CD4-positive, CD25-positive, alpha-beta regulatory T cell (primary cell): ENCODE measurements at places on chromosomes 11 and 22.
A peak's percentile ranks its signal among the peaks of the same experiment; 100 is the strongest.

GRCh38 chr11:72039856-72040401 lies 40.4 kb downstream of the NUMA1 start:
- no peak for DNase-seq

GRCh38 chr11:2116680-2117079 lies 22.5 kb downstream of the IGF2 start:
- DNase-seq, result no peak

DNA sequence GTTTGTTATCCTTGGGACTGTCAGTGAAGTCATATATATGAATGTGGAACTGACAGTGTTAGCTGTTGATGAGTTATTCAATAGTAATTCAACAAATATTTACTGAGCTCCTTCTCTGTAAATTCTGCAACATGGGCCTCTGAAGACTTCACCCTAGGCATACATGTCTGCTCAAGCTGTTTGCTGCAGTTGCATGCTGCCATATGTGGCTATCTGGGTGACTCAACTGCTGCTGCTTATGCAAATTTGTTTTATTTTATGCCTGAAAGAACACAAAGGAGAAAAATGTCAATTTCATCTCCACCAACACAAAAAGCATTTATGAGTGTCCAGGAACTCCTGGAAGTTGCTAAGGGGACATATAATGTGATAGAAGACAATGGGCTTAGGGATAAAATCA lies 417.6 kb downstream of the AASDHPPT start:
- no peak for DNase-seq

DNA sequence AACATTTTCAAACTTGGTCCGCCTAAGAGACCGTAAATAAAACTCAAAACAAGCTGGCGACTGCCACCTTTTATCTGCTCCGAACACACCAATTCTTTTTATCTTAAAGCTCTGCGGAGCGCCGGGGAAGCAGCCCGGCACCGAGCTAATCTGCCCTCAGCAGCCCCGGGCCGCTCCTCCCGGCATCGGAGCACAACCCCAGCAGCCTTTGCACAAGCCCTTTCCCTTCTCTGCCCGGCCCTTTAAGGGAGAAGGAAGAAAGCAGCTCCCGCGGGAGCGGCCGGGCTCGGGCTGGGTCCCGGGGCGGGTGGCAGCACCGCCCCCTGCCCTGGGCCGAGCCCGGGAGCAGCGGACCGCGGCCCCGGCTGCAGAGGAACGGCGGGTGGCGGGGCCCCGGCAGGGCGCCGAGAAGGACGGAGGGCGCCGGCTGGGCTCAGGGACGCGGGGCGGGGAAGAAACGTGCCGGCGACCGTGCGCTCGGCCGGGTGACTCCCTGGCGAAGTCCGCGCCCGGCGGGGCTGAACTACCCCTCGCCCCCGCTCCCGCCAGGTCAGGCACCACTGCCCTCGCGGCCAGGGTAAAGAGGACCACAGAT lies 133.6 kb upstream of the C11orf58 start:
- no peak for DNase-seq

- DNase-seq, result no peak
Observed at GRCh38 chr22:20440637-20441591, 3.3 kb upstream of the SCARF2 start.

GRCh38 chr22:37906364-37907008 lies 389 bp downstream of the MICALL1 start:
- DNase-seq, result peak; percentile 33

GRCh38 chr11:10857459-10857708 lies 469 bp downstream of the ZBED5 start:
- DNase-seq, result no peak

- no peak for DNase-seq
Observed at GRCh38 chr11:125625225-125625629, 264 bp downstream of the CHEK1 start.

GRCh38 chr22:40121461-40121860 lies 56.3 kb upstream of the TNRC6B start:
- no peak for DNase-seq

DNA sequence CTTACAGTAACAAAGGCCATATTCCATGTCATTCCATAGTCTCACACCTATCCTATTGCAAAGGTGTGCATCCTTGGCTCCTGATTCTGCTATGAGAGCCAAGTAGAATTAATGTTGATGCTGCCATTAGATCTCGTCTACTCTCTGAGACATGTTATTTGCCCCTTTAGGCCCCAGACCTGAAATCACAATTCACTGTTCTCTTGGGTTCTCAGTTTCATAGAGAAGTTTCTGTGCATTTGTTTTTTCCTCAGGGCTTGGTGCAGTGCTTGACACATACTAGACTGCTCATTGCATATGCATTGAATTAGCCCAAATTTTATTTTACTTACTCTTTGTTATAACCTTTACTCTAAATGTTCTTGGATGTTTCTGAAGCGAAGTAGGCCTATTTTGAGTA lies 265.7 kb downstream of the JRKL start:
- no peak for DNase-seq

GRCh38 chr11:79762279-79762921 lies 321.6 kb upstream of the TENM4 start:
- no peak for DNase-seq

- DNase-seq, result no peak
Observed at GRCh38 chr11:27296497-27296896, 66.5 kb downstream of the CCDC34 start.

GRCh38 chr11:116615211-116615865 lies 157.4 kb downstream of the BUD13 start:
- DNase-seq, result no peak

DNA sequence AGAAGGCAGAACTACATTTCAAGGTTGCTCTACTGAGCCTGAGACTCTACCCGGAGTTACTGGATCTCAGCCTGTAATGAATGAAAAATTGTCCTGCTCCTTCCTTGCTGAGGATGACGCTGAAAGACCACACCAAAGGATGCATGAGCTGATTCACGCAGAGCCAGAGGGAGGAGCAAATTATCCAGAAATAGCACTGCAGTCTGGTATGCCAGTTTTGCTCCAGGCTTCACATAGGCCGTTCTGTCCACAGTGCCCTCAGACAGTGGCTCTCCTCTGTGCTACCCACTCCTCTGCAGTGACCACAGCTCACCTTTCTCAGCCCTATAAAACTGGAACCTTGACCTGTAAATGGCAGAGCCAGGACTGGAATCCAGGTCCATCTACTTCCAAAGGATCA lies 79.3 kb upstream of the GALNT18 start:
- no peak for DNase-seq

DNA sequence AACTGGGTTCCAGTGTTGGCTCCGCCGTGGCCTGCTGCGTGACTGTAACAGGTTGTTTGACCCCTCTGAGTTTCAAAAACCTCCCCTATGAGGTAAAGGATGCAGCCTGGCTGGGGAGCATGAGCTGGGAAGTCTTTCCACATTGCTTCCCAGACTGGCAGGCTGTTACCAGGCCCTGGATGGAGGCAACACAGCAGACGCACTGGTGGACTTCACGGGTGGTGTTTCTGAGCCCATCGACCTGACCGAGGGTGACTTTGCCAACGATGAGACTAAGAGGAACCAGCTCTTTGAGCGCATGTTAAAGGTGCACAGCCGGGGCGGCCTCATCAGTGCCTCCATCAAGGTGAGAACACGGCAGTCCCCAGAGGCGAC lies 11.4 kb downstream of the OMP start:
- no peak for DNase-seq

DNA sequence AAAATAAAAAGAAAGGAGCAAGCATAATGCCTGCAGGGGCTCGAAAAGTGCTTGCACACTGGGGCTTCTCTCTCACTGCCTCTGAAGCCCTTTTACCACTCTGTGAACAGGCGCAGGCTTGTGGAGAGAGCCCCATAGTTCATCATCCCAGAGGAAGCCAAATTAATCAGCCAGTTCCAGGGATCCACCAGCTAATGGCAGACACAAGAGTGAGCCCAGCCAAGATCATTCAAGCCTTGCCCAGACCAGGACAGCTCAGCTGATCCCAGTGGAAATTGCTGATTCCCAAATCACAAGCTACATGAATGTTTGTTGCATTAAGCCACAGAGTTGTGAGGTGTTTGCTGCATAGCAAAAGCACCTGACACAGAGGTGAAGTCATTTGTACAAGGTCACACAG lies 135.3 kb downstream of the CHST1 start:
- no peak for DNase-seq

- no peak for DNase-seq
Observed at GRCh38 chr11:134425413-134425812, 13.4 kb upstream of the B3GAT1 start.

- no peak for DNase-seq
Observed at GRCh38 chr22:22534604-22535415, 14.7 kb upstream of the ZNF280A start.

- DNase-seq, result no peak
Observed at GRCh38 chr22:27105142-27106025, 448.0 kb downstream of the MIAT start.

- peak; percentile 80 for DNase-seq
Observed at GRCh38 chr11:75241036-75241905, 697 bp downstream of the TPBGL start.

GRCh38 chr22:31611061-31611760 lies 50.8 kb downstream of the PISD start:
- no peak for DNase-seq

GRCh38 chr11:95699631-95700470 lies 89.7 kb downstream of the FAM76B start:
- DNase-seq, result peak; percentile 72

DNA sequence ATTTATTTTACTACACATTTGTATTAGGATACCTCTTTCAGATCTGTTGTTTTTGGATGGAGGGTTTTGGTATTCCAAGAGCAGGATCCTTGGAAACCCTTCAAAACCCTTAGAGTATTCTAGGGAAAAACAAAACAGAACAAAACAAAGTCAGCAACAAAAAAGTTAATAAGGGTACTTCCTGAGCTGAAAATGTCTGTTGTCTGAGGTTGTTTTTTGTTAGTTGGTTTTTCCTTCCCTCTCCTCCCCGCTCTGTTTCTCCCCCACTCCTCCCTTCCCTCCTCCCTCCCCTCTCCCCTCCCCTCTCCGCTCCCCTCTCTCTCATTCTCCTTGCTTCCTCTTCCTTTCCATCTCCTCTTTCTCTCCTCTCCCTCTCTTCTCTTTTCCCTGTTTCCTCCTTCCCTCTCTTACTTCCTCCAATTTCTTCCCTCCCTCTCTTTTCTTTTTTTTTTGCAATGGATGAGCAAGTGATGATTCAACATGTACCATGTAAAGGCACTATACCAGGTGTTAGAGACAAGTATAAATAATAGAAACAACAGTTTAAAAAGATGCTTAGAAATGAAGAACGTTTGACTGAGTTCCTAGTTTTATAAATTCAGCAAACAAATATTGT lies 160.6 kb downstream of the TMEM135 start:
- no peak for DNase-seq

DNA sequence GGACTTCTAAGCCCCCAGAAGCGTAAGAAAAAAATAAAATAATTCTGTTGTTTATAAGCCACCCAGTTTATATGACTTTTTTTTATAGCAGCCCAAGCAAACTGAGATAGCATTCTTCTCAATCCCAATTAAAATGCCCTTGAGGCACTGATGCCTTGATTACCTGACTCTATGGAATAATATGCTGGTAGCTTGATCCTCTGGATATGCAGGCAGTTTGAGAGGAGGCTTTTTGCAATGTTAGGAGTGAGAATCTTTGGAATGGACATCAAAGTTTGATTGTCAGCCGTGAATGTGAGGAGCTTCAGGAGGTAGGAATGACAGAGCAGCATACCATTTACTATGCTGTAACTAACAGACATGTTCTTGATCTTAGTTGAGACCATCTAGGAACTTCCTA lies 275.6 kb downstream of the AASDHPPT start:
- DNase-seq, result no peak
